Right forelimb (tissue), 1 donor: ENCODE measurements at places on chromosomes 11 and 22.

GRCh38 chr11:67071420-67072284, 15.0 kb downstream of the RHOD start:
- peak; percentile 83 for DNase-seq

GRCh38 chr11:86183694-86184093, 60.9 kb upstream of the EED start:
- no peak for DNase-seq

DNA sequence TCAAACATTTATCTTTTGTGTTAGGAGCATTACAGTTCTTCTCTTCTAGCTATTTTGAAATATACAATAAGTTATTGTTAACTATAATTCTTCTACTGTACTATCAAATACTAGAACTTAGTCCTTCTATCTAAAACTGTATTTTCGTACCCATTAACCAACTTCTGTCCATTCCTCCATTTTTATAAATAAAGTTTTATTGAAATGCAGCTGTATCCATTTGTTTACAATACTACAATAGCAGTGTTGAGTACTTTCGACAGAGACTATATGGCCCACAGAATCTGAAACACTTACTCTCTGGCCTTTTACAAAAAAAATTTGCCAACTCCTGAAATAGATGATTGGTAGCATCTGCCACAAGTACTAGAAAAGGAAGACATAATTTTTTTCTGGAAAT, 4.7 kb upstream of the SLC35C1 start:
- no peak for DNase-seq

DNA sequence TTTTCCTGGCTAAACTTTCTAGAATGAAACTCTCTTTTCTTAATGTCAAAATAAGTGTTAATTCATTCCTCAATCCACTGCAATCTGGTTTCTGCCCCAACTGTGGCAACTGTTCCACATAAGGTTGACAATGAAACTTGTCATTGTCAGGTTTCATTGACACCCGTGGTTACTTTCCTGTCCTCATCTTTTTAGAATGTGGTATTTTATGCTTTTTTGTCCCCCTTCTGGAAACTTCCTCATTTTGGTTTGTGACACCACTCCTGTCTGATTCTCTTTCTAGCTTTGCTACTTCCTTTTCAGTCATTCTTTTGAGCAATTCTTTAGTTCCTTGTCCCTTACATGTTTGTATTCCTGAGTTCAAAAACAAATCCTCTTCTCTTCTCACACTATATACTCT, 7.5 kb upstream of the PDE3B start:
- DNase-seq = no peak

DNA sequence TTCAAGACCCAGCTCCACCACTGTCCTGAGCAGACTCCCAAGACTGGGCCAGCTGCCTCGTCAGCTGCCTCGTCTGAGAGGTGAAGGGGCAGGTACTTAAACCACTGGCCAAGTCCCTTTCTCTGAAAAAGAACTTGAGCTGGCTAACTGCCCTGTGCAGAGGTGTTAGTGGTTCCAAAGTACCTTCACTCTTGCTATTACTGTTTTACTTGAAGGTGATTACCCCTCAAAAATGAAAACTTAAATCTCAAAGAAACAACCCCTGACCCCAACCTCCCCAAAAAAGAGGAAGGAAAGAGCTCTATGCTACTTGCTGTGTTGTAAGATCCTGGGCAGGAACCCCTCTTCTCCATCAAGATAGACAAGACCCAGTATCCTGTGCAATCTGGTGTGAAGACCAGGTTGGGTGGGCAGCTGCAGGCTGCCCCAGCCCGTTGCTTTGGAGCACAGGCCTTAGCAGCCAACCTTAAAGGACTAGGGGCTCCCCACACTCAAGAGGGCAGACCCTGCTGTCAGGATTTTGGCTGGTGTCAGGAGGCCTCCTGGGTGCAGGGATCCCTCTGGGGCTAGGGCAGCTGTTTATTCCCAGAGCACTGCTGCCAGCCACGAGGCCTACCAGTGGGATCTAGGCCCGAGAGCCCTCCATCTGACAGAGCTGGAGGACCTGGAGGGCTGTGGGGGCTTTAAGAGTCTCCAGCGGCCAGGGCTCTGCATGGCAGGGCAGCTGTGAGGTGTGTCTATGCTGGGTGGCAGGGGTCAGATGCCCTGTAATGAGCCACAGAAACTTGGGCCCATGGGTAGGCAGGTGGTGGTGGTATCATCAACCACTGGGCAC, 13.0 kb downstream of the GUCD1 start:
- no peak for DNase-seq

GRCh38 chr11:78730267-78730824, 155.7 kb upstream of the NARS2 start:
- no peak for DNase-seq

GRCh38 chr22:32831584-32831983, 30.1 kb downstream of the TIMP3 start:
- no peak for DNase-seq

GRCh38 chr11:12269446-12270214, 107.7 kb upstream of the PARVA start:
- no peak for DNase-seq

- no peak for DNase-seq
Observed at GRCh38 chr11:126754591-126755426, 245.8 kb downstream of the KIRREL3 start.

DNA sequence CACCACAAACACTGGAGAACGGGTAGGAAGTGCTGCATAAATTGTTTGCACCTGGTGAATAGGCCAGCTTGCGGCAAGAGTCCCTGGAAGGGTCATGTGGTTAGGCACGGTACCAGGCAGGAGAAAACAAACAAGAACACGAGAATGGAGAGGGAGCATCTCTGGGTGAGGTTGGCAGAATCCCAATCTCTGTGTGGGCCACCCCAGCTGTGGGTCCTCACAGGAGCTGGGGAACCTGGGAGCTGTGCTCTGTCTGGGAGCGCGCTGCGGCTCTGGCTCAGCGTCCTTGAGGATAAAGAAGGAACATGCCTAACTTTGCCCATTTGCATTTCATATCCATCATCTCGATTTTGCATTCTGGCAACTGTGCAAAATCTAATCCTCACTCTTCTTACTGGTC, 46.1 kb upstream of the JAM3 start:
- DNase-seq = no peak

DNA sequence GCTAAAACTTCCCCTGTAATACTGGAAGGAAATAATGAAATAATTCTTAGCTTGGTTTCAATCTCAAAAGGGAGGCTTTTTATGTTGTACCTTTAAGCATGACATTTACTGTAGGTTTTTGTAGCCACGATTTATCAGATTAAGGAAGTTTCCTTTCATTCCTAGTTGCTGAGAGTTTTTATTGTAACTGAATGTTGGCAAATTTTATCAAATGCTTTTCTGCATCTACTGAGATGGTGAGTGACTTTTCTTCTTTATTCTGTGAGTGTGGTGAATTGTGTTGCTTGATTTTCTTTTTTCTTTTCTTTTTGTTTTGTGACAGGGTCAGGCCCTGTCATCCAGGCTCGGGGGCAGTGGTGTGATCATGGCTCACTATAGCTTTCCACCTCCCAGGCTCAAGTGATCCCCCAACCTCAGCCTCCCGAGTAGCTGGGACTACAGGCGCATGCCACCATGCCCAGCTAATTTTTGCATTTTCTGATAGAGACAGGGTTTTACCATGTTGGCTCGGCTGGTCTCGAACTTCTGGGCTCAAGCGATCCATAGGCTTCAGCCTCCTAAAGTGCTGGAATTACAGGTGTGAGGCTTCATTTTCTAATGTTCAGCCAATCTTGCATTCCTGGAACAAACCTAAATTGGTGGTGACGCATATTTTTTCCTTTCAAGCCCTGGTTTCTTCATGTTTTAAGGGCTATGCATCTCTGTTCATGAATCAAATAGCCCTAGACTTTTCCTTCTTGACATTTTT, 26.2 kb downstream of the SUSD2 start:
- DNase-seq = no peak

DNA sequence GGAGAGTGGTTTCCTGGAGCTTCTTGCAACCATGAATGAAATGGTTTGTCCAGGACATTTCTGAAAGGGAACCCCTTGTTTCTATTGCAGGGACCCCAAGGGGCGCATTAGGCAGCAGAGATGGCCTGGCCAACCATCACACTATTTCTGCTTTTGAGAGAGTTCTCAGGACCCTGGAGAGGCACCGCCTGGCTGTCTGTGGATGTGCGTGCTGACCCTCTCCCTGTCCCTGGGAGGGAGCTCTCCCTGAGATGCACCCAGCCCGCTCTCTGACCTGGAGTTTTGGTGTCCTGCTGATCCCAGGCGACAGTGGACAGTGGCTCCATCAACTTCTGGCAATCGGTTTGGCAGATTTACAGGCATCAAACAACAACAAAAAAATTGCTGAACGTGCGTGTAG, 80.3 kb upstream of the SLC22A12 start:
- no peak for DNase-seq

- no peak for DNase-seq
Observed at GRCh38 chr11:12962306-12962705, 46.8 kb upstream of the RASSF10 start.

DNA sequence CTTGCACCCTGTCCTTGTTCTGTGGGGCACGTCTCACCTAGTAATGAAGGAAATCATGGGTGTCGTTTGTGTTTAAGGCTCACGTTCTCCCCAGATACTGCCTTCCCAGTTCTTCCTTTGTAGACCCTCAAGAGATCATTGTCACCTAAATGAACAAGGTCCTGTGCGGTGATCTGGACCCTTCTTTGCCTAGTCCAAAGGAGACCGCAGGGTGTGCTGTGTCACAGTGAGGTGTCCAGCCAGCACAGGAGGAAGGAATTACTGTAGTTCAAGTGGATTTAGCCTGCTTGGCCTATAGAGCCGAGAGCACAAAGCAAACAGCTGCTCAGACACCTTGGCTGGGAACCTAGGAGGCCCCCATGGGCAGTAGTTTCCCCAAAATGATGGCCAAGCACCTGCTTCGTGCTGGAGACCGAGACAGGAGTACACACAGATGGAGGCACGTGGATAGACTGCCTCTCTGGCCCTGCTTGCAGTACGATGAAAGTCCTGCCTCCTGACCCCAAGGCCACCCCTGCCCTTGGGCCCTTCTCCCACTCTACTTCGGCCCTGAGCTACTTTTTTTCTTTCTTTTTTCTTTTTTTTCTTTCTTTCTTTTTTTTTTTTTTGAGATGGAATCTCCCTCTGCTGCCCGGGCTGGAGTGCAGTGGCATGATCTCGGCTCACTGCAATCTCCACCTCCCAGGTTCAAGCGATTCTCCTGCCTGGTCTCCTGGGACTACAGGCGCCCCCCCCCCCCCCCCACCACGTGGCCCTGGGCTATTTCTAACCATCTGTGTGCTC, 19.4 kb upstream of the PPFIA1 start:
- DNase-seq = peak; percentile 67

- DNase-seq = no peak
Observed at GRCh38 chr11:16771350-16772140, 33.1 kb downstream of the C11orf58 start.

DNA sequence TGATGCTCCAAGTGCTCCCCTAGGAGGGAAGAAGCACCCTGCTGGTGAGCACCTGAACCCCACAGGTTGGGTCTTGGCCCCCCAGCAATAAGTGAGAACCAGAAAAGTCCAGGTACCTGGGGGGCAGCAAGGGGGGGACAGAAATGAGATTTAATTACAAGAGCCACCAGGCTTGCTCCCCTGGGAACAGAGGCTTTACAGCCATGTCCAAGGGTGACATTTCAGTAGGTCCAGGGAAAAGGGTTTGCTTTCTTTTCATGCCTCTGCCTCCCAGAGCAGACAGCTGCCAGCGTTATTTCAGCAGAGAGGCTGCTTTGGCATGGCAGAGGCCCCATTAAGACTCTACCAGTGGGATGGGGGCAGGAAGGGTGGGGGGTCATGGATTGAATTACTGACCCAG, 437.7 kb downstream of the BUD13 start:
- no peak for DNase-seq

DNA sequence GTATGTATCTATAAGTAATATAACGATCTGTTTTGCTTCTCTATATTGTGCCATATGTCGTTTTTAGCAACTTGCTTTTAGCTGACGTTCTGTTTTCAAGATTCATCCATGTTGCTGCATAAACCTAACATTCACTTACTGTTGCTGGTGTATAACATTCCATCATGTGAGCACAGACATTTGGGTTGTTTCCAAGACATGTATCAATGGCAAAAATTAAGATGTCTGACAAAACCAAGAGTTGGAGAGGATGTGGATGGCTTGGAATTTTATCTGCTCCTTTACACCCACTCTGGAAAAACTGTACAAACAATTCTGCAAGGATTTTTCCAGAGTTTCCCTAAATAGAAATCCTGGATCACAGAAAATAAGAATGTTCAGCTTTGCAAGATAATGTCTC, 40.9 kb downstream of the DGCR2 start:
- no peak for DNase-seq

DNA sequence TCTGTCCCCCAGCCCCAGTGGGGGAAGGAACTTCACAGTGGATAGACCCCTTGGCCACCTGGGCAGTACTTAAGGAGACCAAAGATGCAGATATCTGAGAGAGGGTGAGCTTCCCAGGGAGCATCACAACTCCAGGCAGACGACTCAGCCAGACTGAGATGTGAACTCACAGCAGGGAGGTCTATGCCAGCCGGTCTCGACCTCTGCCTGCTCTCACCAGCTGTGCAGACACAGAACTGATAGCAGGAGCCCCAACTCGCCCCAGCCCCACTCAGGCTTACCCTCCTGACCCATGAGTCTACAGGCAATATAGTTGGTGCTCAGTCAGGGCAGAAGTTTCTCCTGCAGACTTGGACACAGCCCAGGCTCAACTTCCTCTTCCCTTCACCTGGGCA, 29.7 kb upstream of the ACCSL start:
- DNase-seq = no peak

DNA sequence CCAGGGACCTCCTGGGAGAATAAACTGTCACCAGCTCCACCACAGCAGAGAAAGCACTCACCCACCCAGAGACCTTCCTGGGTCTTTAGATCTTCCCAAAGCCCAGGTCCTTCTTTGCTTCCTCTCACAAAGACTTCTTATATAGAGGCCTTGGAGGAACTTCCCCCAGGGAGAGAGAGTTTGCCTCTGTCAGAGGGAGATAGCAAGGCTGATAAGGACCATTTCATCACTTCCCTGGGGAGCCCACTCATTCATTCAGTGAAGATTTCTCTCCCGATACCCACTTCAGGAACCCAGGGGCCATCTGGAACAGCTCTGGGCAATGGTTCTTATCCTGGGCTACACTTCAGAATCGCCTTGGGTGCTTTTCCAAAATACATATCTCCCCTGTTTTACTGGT, at the start of gene PRG2:
PRG2 (minus strand) TSS at position 116 of the 400 bp plus-strand sequence. CDS start 706 bp downstream, outside the sequence.
- no peak for DNase-seq

GRCh38 chr11:20247591-20248007, 87.3 kb upstream of the DBX1 start:
- no peak for DNase-seq

GRCh38 chr11:45285930-45286632, at the start of gene SYT13:
TSS of gene SYT13 (minus strand) at chr11:45286341. CDS start at chr11:45286207, 134 bp downstream.
- DNase-seq = peak; percentile 72

GRCh38 chr11:97745515-97746050, 1275.2 kb upstream of the CNTN5 start:
- DNase-seq = no peak

- no peak for DNase-seq
Observed at GRCh38 chr22:37139762-37140161, 10.0 kb downstream of the IL2RB start.

GRCh38 chr11:65032216-65032615, 5.0 kb downstream of the SNX15 start:
- no peak for DNase-seq

- DNase-seq = no peak
Observed at GRCh38 chr11:41935241-41935640, 475.8 kb upstream of the LRRC4C start.

GRCh38 chr11:124481365-124482323, 36.1 kb upstream of the OR8B8 start:
- no peak for DNase-seq

GRCh38 chr11:46119352-46120216, 1.7 kb downstream of the PHF21A start:
- DNase-seq = peak; percentile 78

- no peak for DNase-seq
Observed at GRCh38 chr22:37485395-37486223, 575 bp downstream of the MFNG start.

GRCh38 chr22:48644108-48644507, 1183.6 kb downstream of the BRD1 start:
- no peak for DNase-seq
